ENCODE measurements at places on chromosomes 5 and 9.

GRCh38 chr9:38213631-38214299 is 144.7 kb upstream of the SHB start:
- DNase-seq, result no peak

GRCh38 chr5:130032807-130033206 is 128.5 kb downstream of the CHSY3 start:
- DNase-seq, result no peak

DNA sequence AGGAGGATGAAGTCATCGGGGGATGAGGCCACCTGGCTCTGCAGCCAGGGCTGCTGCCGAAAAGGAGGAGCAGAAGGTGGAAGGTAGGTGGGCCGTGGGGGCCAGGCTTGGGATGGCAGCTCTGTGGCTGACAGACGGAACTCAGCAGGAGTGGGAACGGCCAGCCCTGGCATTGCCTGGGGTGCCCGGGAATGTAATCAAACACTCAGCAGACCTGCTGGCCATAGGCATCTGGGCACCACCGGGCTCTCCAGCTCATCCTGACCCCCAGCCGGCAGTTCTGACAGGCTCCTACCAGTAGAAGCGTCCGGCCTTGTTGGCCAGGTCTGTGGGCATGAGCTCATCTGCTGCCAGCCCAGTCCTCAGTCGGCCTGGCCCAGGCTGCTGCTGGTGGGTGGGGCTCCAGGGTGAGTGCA is 4.3 kb upstream of the FAT2 start:
- DNase-seq, result no peak

- DNase-seq, result no peak
Measured at GRCh38 chr5:118788351-118788750, 200.0 kb downstream of the DTWD2 start.

GRCh38 chr9:93072383-93072795 is 13.9 kb downstream of the SUSD3 start:
- peak; percentile 44 for DNase-seq

DNA sequence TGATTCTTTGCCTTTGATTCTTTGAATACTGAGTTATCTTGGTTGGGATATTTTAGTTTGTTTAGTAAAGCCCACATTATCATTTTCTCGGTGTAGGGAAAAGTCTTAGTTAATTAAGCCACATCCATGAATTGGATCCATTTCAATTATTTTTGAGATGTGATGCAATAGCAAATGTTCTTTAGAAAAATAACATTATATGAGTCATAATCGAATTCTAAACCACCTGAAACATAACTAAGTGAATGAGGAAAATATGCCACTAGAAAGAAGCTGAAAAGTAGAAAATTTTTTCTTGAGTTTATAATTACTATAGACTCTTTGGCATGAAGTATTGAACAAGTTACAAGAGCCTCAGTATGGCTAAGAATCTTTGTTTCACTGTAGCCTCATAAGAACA is 17.5 kb upstream of the CCDC192 start:
- no peak for DNase-seq

- no peak for DNase-seq
Measured at GRCh38 chr9:10237584-10237983, 375.2 kb downstream of the PTPRD start.

GRCh38 chr9:108322326-108323098 is 533.3 kb downstream of the ACTL7B start:
- no peak for DNase-seq

- peak; percentile 58 for DNase-seq
Measured at GRCh38 chr5:126015235-126016181, 407.7 kb upstream of the GRAMD2B start.

DNA sequence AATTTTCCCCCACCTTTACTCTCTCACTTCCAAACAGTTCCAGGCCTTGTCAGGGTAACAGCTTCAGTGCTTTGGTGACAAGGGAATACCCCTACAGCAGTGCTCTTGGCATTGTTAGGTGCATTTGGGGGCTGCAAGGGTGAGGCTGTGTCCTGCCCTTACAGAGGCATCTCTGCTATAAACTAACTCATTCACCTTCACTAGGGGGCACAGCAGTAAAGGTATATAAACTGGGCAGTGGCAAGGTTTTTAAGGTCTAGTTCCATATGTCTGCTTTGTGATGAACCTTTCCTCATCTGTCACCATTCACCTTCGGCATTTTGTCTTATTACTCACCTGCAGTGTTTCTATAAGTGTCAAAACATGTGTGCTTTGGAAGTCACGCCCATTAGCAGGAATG is 79.1 kb upstream of the GPR151 start:
- no peak for DNase-seq

DNA sequence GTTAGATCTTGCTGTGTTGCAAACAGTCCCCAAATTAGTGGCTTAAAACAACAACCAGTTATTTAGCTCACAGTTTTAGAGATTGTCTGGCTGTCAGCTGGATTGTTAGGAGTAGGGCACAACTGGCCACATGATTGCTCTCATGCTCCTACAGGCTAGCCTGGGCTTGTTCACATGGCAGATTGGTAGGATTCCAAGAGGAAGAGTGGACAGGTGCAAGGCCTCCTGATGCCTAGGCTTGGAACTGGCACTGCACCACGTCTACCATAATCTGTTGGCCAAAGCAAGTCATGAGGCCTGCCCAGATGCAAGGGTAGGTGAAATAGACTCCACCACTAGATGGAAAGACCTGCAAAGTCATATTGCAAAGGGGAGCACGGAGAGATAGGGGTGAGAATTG is 76.4 kb downstream of the ACER2 start:
- no peak for DNase-seq

- no peak for DNase-seq
Measured at GRCh38 chr9:86941197-86941596, 6.1 kb downstream of the GAS1 start.

GRCh38 chr5:83172655-83173054 is 95.3 kb downstream of the XRCC4 start:
- no peak for DNase-seq

DNA sequence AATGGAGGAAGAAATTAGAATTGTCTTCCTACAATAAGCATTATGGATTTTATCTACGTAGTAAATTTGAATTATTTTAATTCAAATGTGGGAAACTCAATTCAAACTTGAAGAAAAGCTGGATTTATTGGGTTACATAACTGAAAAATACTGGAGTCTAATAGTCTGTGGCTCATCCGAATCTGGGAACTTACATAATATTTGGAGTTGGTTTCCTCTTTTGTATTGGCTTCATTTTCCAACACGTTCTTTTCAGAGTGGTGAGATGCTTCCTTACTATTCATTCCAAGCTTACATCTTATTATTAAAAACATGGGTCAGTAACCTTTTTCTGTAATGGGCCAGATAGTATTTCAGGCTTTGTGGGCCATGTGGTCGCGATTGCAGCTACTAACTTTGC is 164.8 kb downstream of the ARHGAP26 start:
- DNase-seq, result no peak

DNA sequence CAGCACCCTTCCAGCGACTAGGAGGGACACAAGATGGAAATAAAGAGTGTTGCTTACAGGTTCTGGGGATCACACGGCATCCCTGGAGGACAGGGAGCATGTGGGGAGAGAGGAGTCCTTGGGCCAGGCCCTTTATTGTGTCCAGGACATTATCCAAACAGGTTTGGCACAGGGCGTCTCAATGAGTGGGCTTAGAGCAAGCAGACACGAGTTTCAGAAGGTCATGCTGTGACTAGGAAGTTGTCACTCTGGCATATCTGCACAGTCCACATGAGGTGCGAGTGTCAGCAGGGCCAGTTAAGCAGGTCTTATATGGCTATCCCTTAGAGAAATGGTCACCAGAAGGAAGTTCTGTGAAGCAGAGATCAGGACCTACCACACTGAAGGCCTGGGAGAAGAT is 174.5 kb upstream of the OTULINL start:
- DNase-seq, result no peak

DNA sequence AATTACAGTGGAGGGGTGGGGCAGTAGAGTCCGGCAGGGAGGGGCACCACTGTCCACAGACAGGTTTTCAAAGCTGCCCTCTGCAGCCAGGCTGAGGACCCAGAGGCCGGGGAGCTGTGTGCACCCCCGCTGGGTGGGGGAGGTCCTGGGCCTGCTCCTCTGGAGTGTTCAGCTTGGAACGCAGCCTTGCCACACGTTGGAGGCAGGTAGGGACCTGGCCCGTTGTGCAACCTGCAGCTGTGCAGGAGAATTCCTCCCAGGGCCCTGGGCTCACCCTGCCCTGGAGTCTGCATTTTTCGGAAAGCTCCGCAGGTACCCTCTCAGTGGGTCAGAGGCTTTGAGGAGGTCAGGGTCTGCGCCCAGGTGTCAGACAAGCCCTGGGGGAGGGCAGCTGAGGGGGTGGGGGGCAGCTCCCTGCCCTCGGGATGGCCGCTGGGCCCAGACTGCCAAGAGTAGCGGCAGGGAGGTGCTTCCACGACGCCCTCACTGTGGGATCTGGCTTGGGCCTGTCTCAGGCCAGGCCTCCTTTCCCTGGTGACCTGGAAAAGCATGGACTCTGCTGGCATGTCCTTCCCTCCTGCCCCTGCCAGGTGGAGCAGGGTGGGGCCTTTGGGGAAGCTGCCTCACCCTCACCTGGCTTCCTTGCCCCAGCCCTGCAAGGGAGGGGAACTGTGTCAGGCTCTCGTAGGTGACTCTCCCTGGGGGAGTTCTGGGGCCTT is 29.5 kb downstream of the RXRA start:
- no peak for DNase-seq

DNA sequence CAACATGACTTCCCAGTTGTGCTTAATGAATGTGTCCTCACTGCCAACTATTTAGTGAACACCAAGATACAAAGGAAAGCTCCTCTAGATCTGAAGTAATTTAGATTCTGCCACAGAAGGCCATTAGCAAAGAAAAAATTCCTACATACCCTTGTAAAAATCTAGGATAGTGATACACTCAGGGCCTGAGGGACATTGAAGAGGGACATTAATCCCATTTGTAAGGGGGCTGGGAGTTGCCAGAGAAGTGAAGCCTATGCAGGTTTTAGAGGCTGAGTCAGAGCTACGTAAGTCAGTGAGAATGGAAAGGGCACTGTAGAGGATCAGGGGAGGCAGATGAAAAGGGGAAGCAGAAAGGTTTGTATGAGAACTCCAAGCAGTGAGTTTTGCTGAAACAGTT is 286.9 kb upstream of the TARS1 start:
- DNase-seq, result no peak

- DNase-seq, result no peak
Measured at GRCh38 chr5:175354964-175355363, 89.0 kb downstream of the DRD1 start.

GRCh38 chr5:140176031-140176387 is 1.0 kb downstream of the CYSTM1 start:
- no peak for DNase-seq

- DNase-seq, result no peak
Measured at GRCh38 chr5:102089883-102090282, 206.2 kb downstream of the SLCO4C1 start.

DNA sequence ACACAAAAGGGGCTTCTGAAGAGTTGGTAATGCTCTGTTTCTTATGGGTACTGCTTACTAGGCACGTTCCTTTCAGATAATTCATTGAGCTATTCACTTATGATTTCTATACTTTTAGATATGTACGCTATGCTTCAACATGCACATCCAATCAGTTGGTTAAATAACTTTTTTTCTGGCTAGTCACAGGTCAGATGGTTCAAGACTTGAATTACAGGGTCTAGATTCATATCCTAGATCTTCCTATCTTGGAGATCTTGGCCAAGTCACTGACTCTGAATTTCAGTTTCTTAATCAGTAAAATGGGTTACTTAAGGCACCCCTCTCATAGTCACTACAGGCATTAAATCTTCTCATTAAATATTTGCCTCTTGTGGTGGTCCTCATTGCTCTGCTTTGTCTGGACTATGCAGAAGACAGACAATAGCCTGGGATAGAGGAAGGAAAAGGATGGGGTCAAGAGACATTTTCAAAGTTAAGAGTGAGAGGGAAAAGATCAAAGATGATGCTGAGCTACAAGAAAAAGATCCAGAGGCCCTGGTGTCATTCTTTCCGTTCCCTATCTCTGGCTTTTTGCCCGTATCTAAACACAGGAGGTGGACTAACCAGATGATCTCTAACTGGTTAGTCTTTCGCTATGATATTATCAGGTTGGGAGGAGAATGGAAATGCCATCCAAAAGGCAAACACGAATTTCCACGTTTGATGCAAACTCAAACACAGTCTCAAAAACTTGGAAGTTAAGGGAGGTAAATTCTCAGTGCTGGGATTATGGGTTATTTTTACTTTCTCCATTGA is 1.8 kb upstream of the CCDC180 start:
- no peak for DNase-seq

GRCh38 chr5:10418654-10419345 is 22.9 kb upstream of the ROPN1L start:
- no peak for DNase-seq

DNA sequence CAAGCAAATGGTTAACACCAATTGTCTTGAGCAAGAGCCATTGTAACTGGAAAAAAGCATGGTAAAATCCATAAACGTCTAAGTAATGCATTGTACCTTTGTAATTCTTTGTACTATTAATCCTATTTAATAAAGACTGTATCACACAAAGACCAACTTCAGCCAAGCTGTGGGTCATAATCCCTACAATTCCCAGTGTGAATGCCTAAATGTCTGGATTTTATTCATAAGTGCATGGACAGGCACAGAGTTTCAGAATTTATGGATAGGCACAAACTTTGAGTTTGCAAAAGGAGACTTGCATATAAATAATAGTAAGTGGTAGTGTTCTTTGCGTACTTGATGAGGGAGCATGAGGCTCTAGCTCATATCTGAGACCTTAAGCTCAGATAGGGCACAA is 1280.2 kb upstream of the WWC1 start:
- DNase-seq, result no peak
